ENCODE measurements at places on chromosomes 4 and X. TPM values are rescaled to one million over a fixed set of nuclear protein-coding genes. Genes with fewer than 3 reads are reported as not detected.

Gene DIPK2B
- not detected for total RNA-seq

DNA sequence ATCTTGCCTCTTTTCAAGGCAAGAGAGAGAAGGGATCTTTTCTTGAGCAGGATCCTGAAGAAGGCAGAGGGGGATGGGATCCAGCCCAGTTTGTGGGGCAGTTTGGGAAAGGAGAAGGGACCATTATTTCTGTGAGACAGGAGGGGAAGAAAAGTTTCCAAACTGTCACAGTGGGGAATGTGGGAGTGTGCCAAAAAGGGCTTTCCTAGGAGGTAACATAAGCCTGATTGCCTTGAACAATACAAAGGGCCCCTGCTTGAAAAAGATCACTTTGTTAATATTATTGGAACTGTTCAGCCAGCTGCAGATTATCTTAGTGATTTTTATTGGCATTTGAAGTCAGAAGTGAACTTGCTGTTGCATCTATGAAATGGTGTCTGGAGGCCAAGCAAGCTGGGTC is 55.2 kb downstream of the MTM1 start:
- no peak for DNase-seq

Gene RIBC1
- 0.39 TPM for total RNA-seq

DNA sequence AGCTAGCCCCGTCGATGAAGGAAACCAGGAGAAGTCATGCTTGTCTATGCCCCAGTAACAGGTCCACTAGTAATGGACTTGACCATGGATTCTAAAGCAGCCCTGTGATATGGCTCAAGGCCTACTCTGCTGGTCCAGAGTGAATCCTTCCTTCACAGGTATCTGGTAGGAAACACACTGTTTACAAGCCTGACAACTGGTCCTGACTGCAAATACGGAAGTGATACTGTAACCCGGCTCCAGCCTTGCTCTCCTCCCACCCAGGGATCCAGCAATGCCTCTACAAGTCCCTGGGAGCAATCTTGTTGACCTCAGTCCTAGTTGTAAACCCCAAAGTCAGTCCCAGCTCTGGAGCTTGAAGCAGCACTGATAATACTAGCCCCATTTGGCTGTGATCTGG is 239.2 kb upstream of the GRID2 start:
- no peak for DNase-seq

Data from SJSA1 (cell line).